ENCODE measurements at places on chromosomes 7 and 10. TPM values are rescaled to one million over a fixed set of nuclear protein-coding genes. Genes with fewer than 3 reads are reported as not detected.
A peak's percentile ranks its signal among the peaks of the same experiment; 100 is the strongest.

DNA sequence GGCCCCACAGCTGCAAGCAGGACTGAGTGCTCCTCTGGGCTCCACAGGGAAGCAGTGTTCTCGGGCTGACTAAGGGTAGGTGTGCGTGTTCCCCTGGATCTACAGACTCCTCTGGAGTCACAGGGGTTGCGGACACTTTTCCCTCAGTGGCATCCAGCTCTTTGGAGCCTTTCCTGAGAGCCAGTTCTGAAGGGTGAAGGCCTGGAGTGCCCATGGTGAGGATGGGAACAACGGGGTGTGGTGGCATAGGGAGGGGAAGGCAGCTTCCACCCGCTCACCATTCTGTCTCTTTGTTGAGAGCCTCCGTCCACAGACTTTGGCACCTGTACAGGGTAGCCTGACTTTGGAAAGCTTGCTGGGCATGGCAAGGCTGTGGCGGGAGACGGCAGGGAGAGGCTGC, 104.1 kb upstream of the PCBD1 start:
- peak; percentile 28 for DNase-seq

- no peak for DNase-seq
Measured at GRCh38 chr7:16667355-16667754, 21.4 kb downstream of the BZW2 start.

DNA sequence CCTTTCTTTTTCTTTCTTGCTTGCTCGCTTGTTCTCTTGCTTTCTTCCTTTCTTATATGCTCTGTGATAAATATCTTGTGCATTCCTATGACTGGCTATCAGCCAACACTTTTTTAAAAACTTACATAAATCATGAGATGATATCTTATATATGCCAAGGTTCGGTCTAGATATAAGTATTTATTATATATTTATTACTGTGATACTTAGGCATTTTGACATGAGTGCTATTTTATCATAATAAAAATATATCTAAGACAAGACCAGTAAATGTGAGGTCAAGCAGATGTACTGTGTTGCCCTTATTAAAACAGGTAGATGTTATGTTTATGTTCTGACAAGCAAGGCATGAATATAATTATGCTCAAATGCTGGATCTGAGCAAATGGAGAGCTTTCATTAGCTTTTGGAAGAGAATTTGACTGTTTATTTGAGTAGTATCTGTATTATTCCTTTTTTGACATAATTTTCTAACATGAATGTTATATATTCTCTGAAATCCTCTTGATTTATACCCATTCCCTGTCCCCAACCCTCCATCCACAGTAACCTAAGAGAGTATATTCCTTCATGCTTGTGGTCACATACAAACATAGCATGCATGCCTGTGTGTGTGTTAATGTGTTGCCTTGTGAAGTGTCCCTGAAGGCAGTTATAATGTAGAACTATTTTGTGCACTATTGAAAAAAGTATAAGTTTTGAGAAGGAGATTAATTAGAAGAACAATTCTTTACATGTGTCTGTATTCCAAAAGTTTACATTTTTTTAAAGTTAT, 158.0 kb downstream of the HDAC9 start:
- no peak for DNase-seq

GRCh38 chr10:43214071-43214955, 52.6 kb downstream of the RASGEF1A start:
- peak; percentile 66 for DNase-seq

DNA sequence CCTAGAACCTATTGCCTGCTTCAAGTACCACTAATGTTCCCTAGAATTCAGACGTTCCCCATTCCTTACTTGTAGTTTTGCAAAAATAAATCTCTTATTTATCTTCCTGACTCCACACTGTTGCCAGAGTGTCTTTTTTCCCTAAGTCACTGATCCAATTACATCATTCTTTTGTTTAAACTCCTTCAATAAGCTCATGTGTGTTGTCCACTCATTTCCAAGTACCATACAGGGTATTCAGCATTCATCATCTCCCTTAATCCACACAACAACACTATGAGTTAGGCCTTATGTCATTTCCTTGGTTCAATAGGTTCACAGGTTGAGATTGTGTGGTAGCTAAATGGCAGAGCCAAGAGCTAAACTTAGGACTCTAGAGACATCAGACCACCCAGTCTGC, 119.9 kb upstream of the RHOBTB1 start:
- no peak for DNase-seq

DNA sequence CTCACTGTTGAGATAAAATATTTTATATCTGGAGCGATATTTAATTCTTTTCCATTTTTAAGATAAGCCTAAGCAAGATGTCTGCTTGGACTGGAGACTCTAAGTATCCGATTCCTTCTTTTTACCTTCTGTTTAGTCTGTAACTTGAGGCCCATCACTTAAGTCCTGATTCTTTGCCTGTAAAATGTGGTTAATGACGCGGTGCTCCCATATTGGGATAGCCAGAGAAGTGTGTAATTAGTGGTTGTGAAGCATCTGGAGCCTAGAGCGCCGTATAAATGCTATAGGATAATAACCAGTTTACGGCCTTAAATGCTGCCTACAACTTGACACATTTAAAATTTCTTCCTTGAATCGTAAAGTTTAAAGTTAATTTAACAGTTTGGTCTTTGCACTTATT, 132.9 kb downstream of the CHN2 start:
- no peak for DNase-seq

GRCh38 chr7:130849604-130850003, 115.6 kb upstream of the KLF14 start:
- DNase-seq = no peak

DNA sequence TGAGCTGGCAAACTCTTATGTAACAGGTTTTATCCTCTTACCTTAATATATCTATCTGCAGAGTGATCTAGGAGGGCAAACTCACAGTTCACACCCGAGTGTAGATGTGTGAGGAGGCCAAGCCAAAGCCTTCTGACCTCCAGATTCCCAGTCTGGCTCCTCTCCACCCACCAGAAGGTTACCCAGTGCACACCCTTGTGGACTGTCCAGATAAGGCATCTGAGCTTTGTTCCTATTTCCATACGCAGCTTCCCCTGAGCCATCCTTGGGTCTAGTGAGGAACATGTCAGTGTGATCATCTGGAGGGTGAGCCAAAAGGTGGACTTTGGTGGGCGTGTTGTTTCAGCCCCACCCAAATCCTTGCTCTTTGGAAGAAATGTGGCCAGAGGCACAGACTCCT, 203.0 kb upstream of the MEOX2 start:
- no peak for DNase-seq

DNA sequence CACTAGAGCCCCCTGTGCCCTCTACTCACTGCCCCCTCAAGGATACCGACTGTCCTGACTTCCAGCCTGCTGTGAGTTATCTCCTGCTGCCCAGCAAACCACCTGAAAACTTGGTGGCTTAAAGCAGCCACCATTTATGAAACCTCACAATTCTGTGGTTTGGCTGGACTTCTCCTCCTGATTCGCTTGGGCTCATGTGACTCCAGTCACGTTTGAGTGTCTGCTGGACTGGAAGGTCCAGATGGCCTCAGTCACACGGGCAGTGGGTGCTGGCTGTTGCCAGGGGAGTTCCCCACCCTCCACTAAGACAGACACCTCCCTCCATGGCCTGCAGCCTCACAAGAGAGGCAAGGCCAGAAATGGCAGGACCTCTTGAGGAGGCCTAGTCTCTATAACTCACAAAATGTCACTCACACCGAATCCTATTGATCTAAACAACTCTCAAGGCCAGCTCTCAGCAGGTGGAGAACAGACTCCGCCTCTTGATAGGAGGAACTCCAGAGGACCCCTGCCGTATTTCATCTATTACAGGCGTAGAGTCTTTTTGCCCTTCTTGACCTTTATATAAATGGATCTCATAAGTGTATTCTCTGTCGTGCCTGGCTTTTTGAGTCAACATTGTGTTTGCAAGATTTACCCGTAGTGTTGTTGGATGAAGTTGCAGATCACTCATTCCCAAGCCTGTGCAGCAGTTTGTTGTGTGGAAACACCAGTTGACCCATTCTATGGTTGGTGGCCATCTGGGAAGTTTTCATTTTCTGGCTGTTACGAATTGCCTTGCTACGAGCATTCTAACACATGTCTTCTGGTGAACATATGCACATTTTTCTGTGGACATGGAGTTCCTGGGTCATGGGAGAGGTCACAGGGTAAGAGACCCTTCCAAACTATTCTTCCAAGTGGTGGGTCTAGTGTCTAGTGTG, 48.3 kb downstream of the ZMIZ1 start:
- DNase-seq = peak; percentile 76

GRCh38 chr7:70660819-70661191, 471.1 kb upstream of the GALNT17 start:
- no peak for DNase-seq

- DNase-seq = no peak
Measured at GRCh38 chr7:30799976-30800661, 28.9 kb downstream of the MINDY4 start.

- no peak for DNase-seq
Measured at GRCh38 chr10:69338547-69339450, 60.5 kb downstream of the HK1 start.

GRCh38 chr7:78254726-78255055, 456.1 kb downstream of the PHTF2 start:
- no peak for DNase-seq

DNA sequence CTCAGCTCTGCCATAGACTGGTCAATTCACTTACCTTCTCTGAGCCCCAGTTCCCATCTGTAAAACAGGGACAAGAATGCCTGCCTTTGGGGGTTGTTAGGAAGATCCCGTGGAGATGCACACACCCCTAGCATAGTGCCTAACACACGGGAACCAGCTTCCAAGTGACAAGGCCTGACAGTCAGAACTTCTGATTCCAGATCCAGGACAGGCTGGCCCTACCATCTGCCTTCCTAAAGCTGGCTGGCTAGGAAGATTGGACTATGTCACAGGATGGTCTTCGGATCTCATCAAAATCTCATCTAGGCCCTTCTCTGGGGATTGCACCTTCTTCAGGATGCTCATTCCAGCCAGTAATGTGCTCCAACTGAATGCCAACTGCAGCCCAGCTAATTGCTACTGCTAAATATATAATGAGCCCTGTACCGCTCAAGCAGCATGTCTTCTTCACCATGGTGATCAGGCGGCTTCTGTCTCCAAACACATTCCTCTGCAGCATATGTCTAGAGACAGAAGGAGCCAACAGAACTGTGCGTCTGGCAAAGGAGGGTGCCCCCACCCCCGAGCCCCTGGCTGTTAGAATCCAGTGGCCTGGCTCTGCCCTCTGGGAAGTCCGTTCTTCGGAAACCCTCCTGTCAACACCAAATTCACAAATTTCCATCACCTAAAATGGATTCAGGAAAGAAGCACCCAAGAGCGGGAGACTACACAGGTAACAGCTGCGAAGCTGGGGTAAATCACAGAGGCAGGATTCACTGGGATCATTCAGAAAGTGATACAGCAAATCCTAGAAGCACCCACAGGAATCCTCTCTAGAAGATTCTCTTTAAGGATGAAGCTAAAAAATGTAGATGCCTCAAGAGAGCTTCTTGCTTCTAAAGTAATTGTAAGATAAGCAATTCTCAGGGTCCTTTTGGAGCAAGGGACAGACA, 142.1 kb upstream of the EEPD1 start:
- DNase-seq = no peak

DNA sequence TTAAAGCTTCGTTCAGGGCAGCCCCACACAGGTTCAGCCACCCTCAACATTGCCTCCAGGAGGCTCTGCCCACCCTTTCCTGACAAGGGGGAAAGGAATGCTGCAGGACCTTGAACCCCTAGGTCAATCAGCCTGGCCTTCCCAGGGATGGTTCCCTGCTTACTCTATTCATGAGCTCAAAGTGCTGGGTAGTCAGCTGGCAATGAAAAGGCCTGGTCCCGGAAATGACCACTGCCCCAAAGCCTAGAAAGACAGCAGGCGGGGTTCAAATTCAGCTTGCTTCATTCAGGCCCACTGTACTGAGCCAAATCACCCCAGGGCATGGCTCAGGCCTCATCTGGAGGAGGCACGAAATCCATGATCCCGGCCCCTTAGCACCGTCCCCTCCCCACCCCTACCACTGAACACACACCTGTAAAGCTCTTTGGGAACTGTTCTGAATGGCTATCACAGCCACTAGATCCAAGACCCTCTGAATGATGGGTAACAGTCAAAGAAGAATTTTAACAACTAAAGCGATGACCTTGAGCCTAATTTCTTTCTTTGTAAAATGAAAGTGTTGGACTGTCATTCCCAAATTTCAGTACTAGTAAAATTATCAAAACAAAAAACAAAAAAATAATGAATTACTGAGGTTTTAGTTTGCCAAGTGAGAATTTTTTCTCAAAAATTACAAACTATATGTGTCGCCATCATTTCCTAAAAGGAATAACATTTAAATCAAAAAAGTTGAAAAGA, 1.0 kb downstream of the URGCP start:
- DNase-seq = no peak

The C1QL3 gene
- not detected for polyA plus RNA-seq

The COPG2 gene
- polyA plus RNA-seq = 7.0 TPM

The CFAP46 gene
- not detected for polyA plus RNA-seq

The TAC1 gene
- polyA plus RNA-seq = 18.6 TPM

The TMEM60 gene
- 31.1 TPM for polyA plus RNA-seq

The TAS2R41 gene
- not detected for polyA plus RNA-seq

The CYP2W1 gene
- polyA plus RNA-seq = 0.28 TPM

The GJD4 gene
- polyA plus RNA-seq = not detected

Measured in spleen (tissue), 13 donors.